Stimulated activated CD8-positive, alpha-beta memory T cell treated with anti-CD3 and anti-CD28 coated beads, Interleukin-2, amount 100 ng/mL, for 48 hours (primary cell): ENCODE measurements at places on chromosomes 16 and 17.

DNA sequence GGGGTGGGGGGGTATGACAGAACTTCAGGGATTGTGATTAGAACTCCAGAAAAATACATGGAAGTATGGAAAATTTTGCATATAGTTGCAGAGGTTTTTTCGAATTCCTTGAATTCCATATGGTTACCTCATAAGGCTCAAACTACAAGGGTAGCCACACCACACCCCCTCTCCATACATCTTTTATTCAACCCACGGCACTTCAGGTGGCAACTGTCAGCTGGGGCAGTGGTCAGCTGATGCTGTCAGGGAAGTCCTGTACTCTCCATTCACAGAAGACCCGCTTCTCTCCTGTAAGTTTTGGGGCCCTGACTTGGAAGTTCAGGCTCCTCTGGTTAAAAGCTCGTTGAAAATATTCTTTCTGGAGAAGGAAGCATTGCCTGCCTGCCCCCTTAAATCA, 57.5 kb upstream of the CLEC19A start:
- no peak for DNase-seq

DNA sequence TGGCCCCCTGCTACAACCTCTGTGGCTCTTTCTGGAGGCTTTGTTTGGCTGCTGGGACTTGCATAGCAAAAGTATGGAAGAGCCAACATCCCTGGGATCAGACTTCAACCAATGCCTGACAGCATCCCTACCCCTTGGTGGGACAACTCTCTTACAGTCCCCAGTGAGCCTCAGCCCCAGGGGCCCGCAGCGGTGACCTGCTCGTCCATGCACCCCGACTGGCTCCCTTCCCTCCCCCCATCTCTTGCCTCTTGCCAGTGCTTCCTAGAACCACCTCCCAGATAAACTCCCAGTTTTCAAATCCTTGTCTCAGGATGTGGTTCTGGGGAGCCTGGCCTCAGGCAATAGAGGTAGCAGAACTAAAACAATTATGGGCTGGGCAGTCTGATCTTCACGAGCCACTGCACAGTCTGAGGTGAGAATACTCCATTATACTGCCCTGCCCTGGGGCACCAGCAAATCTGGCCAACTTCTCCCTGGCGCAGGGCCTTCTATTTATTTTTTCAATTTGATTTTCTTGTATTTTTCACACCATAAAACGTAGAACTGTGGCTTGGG, 86.6 kb upstream of the BRD7 start:
- DNase-seq, result no peak

DNA sequence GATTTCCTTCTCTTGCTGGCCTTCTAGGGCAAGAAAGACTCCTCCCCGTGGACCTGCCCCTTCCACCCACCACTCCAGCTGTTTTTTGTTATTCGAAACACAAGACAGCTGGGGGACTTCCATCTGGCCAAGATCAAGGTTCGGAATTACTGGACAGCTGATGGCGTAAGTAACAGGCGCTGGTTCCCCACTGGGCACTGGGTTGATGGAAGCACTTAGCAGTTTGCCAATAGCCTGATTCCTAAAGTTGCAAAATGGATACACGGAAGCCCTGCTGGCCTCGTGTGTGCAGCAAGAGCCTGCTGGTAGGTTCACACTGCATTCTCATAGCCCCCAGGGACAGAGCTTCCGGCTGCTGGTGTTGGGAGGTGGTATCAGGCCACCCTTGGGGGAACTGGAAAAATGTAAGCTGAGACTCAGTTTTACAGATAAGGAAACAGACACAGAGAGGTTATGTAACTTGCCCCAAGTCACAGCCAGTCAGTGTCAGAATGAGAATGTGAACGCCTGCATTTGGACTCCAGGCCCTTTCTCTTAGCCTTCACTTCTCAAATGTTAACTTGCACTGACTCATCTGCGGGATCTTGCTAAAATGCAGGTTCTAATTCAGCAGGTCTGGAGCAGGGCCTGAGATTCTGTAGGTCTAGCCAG, 171.7 kb downstream of the KATNIP start:
- no peak for DNase-seq

DNA sequence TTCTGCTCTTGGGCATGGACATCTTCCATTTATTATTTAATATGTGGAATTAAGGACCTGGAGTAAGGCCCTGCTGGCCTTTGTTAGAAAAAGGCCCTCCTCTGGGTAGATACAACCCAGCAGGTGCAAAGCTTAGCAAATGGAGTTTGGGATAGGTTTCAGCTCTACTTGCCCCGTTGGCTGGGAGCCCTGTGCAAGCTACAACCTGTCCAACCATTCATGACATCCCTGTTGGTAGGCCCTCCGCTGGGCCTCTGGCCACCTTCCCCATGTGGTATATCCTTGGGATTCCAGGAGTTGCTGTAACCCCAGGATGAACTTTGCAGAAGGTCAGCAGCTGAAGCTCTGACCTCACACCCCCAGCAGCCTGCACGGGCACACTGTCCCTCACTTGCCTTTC, 6.4 kb downstream of the NGFR start:
- no peak for DNase-seq
